ENCODE measurements at places on chromosomes 5 and 9.

- DNase-seq = no peak
Observed at GRCh38 chr5:111194925-111195324, 29.3 kb upstream of the CAMK4 start.

- peak; percentile 73 for DNase-seq
Observed at GRCh38 chr5:181198905-181199519, 6.0 kb downstream of the TRIM7 start.

- DNase-seq = no peak
Observed at GRCh38 chr5:28543473-28544098, 1505.2 kb upstream of the CDH9 start.

DNA sequence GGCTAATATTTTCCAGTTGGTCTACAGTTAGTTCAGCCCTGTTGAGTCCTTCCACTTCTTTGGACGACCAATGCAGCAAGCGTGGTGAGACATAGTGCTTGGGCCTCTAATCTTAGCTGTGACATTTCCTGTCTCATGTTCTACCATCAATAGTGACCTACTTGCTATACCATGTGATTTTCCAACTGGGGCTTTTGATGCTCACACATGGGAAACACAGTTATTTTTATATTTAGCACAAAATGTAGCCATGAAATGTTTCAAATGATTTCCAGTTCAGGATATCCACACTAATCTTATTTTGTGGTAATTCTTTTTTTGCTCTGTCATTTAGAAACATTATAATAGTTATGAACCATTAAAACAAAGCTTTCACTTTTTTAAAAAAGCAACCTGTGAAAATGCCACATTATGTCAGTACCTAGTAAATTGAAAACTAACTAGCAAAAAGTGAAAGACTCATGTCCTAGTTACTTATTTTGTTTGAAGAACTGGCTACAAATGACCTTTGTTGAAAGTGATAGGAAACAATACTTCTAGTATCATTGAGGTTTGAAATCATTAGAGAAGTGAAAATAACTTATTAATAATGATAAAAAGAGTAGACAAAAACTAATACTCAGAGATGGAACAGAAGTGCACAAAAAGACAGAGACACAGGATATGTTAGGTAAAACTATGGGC lies 18.3 kb downstream of the MARCHF3 start:
- no peak for DNase-seq

GRCh38 chr9:7369384-7369821 lies 430.2 kb downstream of the DMAC1 start:
- DNase-seq = no peak

DNA sequence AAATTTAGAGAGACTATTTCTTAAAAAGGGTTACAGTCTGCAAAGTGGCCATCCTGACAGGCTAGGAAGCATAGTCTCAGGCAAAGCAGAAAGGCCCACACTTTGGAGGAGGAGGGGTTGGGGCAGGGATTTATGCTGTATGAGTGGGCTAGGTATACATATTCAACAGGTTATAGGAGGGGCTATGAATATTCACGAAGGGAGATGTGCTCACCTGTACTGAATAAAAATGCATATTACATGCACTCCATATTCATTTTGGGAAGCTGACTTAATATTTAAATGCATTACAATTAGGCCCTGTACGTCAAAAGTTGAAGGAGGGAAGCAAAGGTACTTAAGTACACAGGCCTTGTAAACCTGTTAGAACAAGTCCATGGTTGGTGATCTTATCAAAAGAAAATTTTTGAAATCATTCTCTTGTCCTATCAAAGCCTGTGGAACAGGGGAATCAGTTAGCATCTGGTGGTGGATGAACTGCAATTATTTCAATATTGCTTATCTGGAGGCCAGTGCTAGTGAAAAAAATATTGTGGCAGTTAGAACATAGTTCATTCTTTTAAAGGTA lies 1.6 kb downstream of the CENPP start:
- no peak for DNase-seq

DNA sequence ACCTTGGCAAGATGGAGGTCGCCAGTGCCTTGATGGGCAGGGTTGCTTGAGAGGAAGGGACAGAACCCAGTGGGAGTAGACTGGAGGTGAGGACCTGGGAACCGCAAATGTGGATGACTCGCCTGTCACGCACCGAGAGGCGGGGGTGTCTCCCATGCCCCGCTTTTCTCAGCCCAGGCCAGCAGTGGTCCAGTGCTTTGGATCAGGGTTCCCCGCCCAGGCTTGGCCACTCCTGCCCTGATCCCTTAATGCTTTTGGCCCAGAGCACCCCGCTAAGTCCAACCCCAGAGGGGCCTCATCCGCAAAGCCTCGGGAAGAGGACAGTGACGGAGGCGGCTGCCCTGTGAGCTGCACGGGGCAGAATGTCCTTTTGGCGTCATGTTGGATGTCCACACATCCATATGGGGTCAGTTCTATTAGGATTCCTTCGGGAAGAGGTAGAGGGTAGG lies 2.4 kb downstream of the MRPS2 start:
- DNase-seq = no peak

GRCh38 chr5:56910210-56910965 lies 992 bp downstream of the SETD9 start:
- DNase-seq = no peak

- no peak for DNase-seq
Observed at GRCh38 chr9:12958279-12958678, 183.5 kb downstream of the LURAP1L start.

GRCh38 chr5:174625591-174626350 lies 98.6 kb upstream of the MSX2 start:
- DNase-seq = no peak

DNA sequence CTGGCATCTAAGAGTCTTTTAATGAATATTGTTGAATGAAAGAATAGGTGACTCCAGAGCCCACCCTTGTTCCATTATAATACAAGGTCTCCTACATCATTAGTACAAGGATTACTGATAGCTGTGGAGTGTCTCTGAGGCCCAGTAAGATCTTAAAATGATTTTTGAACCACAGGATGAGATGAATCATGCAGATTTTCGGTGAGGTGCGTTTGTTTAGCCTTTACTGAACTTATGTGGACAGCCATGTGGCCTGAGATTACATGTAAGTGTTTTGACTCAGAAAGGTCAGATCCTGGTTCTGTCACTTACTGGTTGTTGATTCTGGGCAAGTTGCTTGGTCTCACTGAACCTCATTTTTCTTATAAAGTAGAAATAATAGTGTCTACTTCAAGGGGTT lies 21.6 kb downstream of the NFX1 start:
- DNase-seq = no peak

- no peak for DNase-seq
Observed at GRCh38 chr5:61348447-61348846, 16.4 kb downstream of the ZSWIM6 start.

GRCh38 chr9:79129865-79130480 lies 441.8 kb upstream of the TLE4 start:
- DNase-seq = peak; percentile 3

DNA sequence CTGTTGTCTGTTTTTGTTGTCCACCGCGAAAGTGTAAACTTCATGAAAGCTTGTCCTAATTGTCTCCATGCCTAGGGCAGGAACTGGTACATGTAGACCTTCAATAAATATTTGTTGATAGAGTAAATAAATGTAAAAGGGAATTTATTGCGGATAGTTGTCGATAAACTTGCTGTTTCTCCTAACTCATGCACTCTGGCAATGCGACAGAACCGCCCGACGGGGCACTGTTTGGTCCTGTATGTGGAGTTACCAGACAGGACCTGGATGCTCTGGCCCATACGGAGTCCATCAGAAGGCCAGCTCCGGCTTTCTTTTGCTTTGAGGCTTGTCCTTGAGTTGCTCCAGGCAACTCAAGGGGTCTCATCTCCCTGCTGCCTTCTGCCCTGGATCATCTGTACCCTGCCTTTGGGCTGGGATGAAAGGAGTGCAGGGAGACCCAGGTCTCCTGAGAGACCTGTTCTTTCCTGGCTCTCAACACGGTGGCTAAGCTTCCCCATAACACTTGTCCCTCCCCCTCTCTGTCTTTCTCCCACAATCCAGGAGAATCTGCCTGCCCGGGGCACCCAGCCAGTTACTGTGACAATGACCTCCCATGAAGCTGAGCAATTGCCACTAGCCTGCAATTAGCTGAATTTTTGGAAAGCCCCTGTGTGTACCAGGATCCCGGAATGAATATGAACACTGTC lies 149.5 kb upstream of the PTCH1 start:
- DNase-seq = no peak

DNA sequence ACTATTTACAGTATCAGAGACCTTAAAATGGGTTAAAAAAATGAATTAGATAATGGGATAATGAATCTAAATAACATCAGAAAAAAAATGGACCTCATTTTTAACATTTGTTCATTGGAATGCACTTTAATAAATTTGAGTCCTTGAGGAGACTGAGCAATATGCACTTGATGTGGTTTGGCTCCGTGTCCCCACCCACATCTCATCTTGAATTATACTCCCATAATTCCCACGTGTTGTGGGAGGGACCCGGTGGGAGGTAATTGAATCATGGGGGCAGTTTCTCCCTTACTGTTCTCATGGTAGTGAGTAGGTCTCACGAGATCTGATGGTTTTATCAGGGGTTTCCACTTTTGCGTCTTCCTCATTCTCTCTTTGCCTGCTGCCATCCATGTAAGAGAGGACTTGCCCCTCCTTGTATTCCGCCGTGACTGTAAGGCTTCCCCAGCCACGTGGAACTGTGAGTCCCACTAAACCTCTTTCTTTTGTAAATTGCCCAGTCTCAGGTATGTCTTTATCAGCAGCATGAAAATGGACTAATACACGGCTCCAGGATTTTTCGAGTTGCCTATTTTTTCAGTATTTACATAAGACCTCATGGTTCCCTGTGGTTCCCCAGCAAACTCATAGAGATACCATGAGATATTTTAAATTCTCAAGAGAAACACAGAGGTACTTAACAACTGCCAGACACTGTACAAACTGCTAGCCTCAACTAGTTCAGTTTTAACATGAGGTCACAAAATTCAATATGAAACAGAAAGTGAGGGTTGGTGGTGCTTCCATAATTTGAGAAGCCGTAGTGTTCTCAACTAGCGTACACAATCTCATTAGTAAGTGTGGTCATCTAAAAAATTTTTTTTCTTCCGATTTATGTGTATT lies 128.3 kb downstream of the TLE1 start:
- peak; percentile 40 for DNase-seq

DNA sequence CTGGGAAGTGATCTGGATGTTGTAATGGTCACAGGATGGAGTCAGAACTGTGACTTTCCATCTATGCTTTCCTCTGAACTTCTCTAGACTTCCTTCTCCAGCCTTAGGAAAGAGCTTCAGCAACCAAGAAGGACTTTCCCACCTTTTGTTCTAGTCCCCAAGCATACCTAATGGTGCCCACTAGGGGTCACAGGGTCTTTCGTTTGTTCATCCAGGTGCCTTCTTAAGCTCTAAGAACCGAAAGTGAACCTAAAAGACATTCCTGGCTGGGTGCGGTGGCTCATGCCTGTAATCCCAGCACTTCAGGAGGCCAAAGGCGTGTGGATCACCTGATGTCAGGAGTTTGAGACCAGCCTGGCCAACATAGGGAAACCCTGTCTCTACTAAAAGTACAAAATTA lies 1.8 kb upstream of the WNT8A start:
- no peak for DNase-seq

GRCh38 chr9:88387036-88387551 lies 1.1 kb upstream of the SPIN1 start:
- no peak for DNase-seq

- DNase-seq = no peak
Observed at GRCh38 chr5:108382784-108383330, 959 bp upstream of the FBXL17 start.

GRCh38 chr9:123497830-123498229 lies 141.8 kb downstream of the CRB2 start:
- DNase-seq = no peak

DNA sequence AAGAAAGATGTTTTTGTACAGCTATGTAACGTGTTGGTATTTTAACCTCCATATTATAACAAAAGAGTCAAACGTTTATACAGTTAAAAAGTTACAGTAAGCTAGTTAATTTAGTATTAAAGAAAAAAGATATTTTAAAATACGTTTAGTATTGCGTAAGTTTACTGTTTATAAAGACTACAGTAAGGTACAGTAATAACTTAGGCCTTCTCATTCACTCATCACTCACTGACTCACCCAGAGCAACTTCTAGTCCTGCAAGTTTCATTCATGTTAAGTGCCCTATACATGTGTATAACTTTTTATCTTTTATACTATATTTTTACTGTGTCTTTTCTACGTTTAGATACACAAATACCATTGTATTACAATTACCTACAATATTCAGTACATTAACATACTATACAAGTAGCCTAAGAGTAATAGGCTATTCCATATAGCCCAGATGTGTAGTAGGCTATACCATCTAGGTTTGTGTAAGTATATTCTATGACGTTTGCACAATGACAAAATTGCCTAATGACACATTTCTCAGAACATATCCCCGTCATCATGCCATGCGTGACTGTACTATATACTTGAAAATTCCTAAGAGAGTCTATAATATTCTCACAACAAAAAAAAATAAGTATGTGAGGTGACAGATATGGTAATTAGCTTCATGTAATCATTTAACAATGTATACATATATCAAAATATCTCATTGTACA lies 33.8 kb downstream of the ERP44 start:
- no peak for DNase-seq

DNA sequence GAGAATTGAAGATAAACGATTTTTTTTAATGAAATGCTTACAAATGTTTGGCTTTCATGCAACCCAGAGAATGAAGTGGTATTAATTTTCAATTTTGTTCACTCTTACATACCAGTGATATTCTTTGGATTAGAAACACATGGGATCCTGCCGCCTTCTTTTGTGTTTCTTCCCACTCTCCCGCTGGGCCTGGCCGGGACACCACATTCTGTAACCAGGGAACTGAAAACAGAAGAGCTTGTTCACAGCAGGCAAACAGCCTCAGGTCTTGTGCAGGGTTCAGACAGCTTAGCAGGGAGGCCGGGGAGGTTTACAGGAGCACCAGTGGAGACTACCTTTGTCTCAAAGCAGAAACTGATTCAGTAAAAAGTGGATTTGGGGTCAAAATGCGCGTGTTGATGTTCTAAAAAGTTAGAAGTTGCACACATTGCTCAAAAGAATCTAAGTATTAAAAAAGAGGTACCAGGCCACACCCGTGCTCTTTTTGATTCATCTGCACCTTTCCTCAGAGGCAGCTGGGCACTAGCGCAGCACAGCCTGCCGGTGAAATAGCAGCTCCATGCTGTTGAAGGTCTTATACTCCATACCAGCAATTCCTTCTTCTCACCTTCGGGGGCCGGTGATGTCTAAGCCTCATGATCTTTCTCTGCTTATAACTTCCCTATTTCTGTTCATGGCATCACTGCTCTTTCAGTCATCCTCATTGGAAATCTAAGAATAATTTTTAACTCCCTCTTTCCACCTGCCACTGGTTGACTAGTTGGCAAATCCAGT lies 67.1 kb downstream of the GRAMD2B start:
- DNase-seq = no peak

DNA sequence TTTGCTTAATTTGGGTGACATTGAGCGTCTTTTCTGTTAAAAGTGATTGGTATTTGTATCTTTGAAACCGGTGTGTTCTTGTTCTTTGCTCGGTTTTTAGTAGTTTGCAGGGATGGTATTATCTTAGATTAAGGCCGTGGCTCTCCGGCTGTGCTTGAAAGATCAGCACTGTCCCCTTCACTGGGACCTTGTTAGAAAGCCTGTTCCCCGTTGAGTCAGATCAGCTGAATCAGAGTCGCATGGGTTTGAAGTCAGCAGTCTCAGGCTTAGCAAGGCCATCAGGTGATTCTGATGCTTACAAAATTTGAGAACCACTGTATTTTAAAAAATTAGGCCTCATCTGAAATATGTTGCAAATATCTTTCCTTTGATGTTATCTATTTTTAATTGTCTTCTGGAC lies 5.0 kb downstream of the DIRAS2 start:
- no peak for DNase-seq

GRCh38 chr5:125826214-125826613 lies 597.0 kb upstream of the GRAMD2B start:
- no peak for DNase-seq
